ENCODE measurements at places on chromosomes 12 and 14. TPM values are rescaled to one million over a fixed set of nuclear protein-coding genes. Genes with fewer than 3 reads are reported as not detected.

Gene SLC41A2
- 1.5 TPM for total RNA-seq

DNA sequence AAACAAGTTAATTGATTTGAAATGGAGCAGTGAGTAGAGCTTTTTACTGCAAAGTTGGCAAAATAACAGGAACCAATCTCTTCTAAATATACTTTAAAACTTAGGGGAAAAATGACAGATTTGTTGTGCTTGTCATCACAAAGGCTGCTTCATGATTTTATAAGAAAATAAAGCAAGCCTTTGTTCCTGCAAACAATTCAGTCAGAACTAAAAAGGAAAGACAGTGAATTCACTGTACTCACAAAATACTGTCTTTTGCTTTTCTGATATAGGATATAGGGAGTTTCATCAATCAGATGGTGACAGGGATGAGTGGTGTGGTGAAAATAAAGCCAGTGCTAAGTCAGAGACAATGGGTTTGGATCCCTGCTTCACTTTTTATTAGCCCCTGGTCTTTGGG, 126.0 kb downstream of the HELB start:
- DNase-seq = no peak

Gene FAM181A
- not detected for total RNA-seq

- DNase-seq = no peak
Measured at GRCh38 chr14:77120771-77121743, 20.5 kb downstream of the ZDHHC22 start.

DNA sequence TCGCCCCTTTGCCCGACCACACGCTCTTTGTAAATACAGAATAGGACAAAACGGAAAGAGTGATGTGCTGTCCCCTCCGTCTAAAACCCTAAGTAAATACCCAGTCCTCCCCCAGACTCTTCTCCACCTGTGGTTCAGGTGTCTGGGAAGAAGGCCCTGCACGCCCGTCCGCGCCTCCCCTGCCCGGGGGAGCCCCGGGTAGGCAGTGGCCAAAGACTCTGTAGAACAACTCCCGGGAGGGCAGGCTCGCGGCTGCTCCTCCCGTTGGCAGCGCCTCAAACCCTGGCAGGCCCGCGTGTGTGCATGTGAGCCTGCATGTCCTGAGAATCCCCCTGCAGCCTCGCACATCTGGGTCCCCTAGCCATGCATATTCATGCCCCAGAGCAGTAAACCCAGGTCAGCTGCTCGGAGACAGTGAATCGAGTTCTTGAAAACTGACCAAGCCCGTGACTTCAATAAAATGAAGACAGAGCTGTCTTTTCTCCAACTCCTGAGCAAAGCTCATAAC, 165.8 kb downstream of the MON2 start:
- DNase-seq = no peak

- no peak for DNase-seq
Measured at GRCh38 chr14:91388551-91388975, 29.1 kb downstream of the CCDC88C start.

Gene RNASE1
- not detected for total RNA-seq

Gene AP5M1
- total RNA-seq = 11.6 TPM

- peak; percentile 8 for DNase-seq
Measured at GRCh38 chr12:74725154-74725553, 187.5 kb downstream of the ATXN7L3B start.

Gene ACVRL1
- under 0.01 TPM for total RNA-seq

GRCh38 chr14:97380539-97380941, 583.4 kb downstream of the VRK1 start:
- peak; percentile 64 for DNase-seq

Gene STK38L
- total RNA-seq = 23.7 TPM

- no peak for DNase-seq
Measured at GRCh38 chr12:20557096-20557495, 138.0 kb upstream of the SLCO1C1 start.

DNA sequence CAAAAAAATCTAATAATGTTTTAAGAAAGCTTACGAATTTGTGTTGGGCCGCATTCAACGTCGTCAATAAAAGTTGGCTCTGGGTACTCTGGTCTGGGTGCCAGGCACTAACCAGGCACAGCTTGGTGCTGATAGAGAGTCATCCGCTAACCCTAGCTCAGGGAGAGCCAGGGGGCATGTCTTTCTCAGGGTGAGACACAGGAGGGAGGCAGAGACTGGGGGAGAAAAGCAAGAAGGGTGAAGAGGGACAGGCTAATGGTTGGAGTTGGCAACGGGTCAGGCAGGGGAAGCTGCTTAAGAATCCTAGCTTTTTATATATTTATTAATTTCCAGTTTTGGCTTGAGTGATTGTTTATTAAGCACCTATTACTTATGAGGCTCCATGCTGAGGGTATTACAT, 105.0 kb downstream of the CMKLR1 start:
- DNase-seq = no peak

Gene BEGAIN
- total RNA-seq = 1.1 TPM

DNA sequence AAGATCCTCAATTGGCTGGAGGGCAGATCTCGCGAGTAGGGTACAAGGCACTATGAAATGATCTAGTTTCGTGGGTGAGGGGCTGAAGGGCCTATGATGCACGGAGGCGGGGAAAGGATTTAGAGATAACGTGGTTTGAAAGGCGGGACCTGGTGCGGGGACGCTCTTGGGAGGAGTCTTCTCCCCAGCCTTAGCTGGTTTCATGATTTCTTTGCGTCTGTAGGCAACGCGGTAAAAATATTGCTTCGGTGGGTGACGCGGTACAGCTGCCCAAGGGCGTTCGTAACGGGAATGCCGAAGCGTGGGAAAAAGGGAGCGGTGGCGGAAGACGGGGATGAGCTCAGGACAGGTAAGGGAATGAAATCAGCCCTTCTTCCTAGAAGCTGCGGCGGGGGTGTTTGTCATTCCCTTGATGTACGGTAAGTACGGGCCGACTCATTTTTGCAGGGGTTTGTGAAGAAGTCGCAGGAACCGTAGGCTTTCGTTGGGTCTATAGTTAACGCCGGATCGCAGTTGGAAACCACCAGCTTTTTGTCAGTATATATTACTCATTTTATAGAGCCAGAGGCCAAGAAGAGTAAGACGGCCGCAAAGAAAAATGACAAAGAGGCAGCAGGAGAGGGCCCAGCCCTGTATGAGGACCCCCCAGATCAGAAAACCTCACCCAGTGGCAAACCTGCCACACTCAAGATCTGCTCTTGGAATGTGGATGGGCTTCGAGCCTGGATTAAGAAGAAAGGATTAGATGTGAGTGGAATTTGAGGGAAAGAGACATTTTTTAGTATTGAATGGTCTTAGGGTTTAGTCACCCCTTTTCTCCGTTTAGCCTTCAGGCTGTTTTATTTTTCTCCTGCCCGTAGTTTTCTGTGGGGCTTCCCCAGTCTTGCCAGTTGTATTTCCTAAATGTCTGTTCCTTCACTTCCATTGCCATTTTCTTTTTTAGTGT, 602 bp downstream of the APEX1 start:
- DNase-seq = peak; percentile 77

DNA sequence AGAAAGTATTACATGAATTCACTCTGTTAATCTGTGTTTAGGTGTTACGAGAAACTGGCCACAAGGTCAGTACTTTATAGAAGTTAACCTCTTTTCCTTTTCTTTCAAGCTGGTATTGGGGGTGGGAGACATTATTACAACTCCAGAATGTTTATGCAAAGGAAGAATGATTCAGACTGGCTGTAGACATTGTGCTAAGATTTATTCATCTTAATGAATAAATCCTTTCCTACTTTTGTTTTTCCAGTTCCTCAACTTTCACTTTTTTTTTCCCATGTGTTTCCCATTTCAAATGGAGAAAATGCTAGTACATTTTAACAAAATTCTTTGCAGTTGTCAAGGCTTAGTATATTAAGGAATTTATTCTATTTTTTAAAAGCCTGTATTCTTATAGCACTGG, 1.3 kb downstream of the OTOGL start:
- peak; percentile 57 for DNase-seq

- DNase-seq = no peak
Measured at GRCh38 chr14:72515779-72516770, 377.8 kb downstream of the DPF3 start.

Gene SALL2
- total RNA-seq = under 0.01 TPM

Gene AMN
- 4.2 TPM for total RNA-seq

Gene SOAT2
- total RNA-seq = not detected

- DNase-seq = peak; percentile 67
Measured at GRCh38 chr12:72346363-72346944, 74.3 kb downstream of the TRHDE start.

Gene EXOC3L4
- total RNA-seq = 0.26 TPM

Gene PNN
- 18.9 TPM for total RNA-seq

- no peak for DNase-seq
Measured at GRCh38 chr14:53880761-53881160, 75.9 kb downstream of the BMP4 start.

Gene DAAM1
- total RNA-seq = 47.2 TPM

DNA sequence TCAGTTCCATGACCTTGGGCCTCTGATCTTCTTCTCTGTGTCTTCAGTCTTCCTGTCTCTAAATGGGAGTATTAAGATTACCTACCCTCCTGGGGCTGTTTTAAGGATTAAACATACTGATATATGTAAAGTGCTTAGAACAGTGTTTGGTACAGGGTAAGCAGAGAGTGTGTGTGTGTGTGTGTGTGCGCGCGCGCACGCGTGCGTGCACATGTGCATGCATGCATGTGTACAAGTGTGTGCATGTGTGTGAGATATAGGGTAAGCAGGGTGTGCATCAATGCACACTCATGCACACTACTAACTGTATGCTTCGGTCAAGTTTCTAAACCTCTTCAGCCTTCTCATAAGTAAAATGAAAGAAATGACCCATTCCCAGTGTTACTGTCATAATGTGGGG, 196.6 kb downstream of the NTF3 start:
- no peak for DNase-seq

Gene NPFF
- total RNA-seq = not detected

- peak; percentile 72 for DNase-seq
Measured at GRCh38 chr14:65211341-65211987, 109.1 kb upstream of the MAX start.

DNA sequence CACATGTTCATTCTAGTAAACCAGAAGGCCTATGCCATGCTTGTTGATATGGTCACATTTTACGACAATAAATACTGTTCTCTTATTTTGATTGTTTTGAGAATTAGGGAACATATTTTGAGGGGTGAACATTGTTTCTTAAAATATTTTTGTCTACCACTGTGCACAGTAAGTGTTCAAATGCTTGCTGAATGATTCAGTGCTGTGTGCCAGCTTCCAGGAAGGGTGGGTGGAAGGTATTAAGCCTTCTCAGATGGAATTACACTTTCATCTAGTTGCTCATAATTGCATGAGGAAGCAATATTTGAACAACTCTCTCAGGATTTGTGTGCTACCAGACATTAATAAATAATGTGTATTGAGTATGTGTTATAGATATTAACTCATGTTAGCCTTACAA, 15.5 kb upstream of the TMX1 start:
- DNase-seq = peak; percentile 74

Gene SERPINA12
- not detected for total RNA-seq

Gene CPSF2
- 35.3 TPM for total RNA-seq

GRCh38 chr12:54182981-54183380, 5.8 kb downstream of the SMUG1 start:
- DNase-seq = no peak

DNA sequence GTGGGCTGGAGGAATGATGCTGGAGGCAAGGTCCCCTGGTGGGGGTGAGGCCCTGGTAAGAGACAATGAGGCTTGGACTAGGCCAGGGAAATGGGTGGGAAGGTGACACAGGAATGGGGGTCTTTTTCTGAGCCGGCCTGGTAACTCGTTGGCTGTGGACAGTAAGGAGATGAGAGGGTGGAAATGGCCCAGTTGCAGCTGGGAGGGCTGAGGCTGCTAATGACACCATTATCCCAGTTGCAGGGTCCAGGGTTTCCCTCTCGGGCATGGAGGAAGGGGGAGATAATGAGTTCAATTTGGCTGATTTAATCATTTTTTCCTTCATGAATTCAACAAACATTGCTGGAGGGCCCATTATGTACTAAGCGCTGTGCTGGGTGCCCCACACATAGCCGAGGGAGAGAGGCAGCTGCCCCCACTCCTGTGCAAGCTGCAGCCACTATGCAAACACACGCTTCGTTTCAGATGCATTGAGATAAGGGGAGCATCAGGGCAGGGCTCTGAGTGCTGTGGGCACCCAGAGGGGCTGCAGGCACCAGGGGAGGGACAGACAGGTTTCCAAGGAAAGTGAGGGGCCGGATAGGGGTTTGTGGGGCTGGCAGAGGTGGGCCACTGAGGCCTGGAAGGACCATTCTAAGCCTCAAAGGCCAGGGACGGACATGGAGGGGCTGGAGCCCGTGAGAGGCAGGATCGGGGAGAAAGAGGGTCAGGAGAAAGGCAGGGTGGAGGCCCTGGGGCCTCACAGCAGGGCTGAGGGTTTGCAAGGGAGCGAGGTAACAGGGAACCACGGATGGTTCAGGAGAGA, 43.2 kb upstream of the MEG3 start:
- no peak for DNase-seq

Gene CLEC6A
- under 0.01 TPM for total RNA-seq

GRCh38 chr14:75715926-75716780, 55.1 kb downstream of the TTLL5 start:
- DNase-seq = peak; percentile 66

Gene FOS
- 143 TPM for total RNA-seq

DNA sequence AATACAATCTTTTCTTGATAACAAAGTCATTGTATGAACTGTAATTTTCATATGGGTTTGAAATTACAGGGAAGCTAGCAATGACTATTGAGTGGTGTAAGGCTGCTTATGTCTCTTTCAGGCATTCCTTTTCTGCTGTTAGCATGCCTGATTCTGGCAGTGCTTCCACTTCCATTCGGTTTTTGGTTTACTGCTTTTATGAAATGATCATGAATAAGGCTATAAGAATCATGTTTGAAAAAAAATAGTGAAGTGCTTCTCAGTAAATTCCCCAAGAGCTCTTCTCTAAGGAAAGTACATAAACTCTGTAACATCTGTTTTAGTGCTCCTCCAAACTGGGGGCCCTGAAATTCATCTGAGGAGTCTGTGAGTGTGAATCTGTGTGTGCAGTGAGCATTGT, 434.0 kb upstream of the RGS6 start:
- DNase-seq = no peak

- DNase-seq = no peak
Measured at GRCh38 chr12:72084061-72084460, 145.4 kb downstream of the TPH2 start.

Gene LRP1
- 44.2 TPM for total RNA-seq

GRCh38 chr12:96902076-96902475, 5.0 kb upstream of the NEDD1 start:
- DNase-seq = no peak

GRCh38 chr14:28952161-28952560, 185.6 kb downstream of the FOXG1 start:
- DNase-seq = no peak

GRCh38 chr14:68598621-68599447, 194.0 kb downstream of the ZFP36L1 start:
- DNase-seq = peak; percentile 93

Gene OS9
- total RNA-seq = 182 TPM

GRCh38 chr12:13350946-13351345, 154.4 kb downstream of the EMP1 start:
- no peak for DNase-seq

GRCh38 chr14:41650802-41651201, 44.1 kb downstream of the LRFN5 start:
- no peak for DNase-seq

GRCh38 chr12:57826966-57827365, 8.4 kb upstream of the AVIL start:
- no peak for DNase-seq

Gene FAM90A1
- total RNA-seq = not detected

All from bronchial epithelial cell (primary cell).